ENCODE measurements at places on chromosomes 4 and X. TPM values are rescaled to one million over a fixed set of nuclear protein-coding genes. Genes with fewer than 3 reads are reported as not detected.

The TLR6 gene
- 1.2 TPM for total RNA-seq

The TMEM271 gene
- total RNA-seq, result 15.9 TPM

GRCh38 chr4:136036744-136037143 is 1495.5 kb downstream of the PCDH18 start:
- no peak for DNase-seq

DNA sequence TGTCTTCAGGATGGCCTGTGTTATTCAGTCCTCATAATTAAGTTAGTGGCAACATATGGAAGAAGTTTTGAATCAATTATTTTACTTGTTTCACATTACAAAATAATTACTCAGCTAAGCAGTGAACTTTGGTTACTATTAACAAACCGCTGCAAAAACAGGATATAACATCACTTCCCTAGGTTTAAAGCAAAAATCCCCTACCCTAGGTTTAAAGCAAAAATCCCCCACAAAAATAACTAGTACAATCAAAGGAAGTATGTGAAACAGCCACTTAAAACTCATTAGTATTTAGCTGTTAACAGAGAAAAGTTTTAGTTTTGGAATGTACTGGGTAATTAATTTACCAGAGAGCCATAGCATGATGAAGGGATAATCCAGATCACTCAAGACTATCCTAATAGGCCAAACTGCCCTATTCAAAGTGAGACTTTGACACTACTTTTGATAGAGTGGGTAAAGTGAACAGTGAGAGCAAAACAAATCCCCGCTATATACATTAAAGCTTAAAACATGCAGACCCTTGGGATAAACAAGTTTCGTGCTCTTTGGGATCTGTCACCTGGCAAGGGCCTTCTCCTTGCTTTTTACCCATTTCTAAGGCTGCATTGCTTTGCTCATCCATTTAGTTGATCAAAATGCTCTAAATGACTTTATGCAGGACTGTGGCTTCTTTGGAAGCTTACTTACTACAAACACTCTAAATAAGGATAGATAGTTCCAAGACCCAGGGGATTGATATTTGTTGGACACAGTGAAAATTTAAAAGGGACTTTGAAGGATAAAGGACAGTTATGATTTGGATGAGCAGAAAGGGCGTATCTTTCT is 36.4 kb upstream of the GPR174 start:
- no peak for DNase-seq

DNA sequence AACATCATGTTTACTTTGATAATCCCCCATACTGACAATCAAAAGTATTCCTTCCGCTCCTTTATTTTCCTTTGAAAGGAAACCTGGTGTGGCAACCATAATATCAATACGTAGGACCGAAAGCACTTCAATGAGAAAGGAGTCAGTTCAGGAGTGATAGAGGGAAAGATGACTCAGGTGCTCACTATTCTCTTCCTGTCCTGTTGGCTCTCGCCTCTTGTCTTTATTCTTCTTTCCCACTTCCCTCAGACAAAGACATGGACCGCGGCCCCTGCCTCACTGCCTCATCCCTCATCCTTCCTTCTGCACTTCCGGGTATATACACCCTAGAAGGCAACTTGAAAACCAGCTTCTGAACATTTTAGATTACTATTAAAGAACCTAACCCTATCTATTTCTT is 49.8 kb upstream of the TNIP3 start:
- no peak for DNase-seq

DNA sequence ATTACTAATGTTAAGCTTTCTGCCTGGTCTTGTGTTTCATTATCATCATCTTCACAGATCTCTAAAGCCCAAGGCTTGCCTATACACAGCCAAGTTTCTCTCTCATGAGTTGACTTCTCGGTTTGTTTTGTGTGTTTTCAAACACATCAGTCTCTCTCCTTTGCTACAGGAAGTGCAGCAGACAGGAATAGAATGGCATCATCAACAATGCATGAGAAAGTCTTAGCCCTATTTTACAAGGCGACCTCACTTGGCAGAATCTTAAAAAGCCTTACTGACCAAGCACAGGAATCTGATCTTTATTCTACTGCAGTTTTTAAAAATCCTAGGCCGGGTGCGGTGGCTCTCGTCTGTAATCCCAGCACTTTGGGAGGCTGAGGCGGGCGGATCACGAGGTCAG is 36.8 kb downstream of the CC2D2A start:
- no peak for DNase-seq

DNA sequence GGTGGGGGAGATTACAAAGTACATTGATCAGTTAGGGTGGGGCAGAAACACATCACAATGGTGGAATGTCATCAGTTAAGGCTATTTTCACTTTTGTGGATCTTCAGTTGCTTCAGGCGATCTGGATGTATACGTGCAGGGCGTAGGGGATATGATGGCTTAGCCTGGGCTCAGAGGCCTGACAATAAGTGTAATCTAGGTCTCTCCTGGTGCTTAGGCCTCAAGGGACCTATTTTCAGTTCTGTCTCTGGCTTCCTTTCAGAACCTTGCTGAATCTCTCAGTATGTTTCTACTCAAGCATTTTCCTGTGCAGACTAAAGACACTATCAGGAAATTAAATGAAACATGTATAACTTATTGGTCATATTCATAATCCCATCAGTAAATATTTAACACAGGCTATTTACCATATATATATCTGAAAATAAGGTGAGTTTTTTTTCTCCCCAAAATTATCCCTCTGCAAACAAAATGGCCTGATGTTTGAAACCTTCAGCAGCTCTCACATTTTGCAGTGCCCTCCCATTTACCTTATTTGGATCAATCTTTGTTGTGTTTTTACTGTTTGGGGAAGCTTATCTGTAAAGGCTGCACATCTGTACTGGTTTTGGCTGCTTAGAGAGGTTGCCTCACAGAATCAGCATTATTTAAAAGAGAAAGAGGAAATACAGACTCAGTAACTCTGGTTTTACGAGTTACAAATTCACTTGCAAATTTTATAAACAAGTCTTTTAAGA is 2.3 kb upstream of the ZCCHC4 start:
- no peak for DNase-seq

GRCh38 chr4:38086151-38086848 is 126.1 kb downstream of the PTTG2 start:
- no peak for DNase-seq

DNA sequence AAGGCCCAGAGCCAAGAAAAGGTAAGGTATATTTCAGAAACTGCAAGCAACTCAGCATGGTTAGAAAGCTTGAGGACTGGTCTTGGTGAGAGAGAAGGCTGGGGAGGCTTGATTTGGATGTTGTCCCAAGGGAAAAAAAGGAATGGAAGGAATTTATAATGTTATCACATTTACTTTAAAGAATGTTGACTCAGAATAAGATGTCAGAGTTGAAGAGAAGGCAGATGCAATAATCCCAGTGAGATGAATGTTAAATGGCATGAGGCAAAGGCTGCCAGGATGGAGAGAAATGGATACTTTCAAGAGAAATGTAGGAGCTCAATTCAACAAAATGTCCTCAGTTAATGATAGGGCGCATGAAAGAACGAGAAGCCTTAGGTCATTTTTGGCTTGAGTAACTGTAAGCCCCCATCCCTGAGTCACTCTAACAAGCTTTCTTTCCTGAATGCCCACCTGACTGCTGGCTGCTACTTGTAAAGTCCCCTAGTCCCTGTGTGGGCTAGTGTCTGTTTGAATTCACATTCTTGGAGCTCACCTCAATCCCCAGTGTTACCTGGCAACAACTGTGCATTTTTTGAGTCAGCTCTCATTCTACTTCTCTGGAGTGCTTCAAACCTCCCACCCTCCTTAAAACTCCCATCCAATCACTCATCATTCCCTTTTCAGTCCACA is 103.0 kb upstream of the TAPT1 start:
- DNase-seq, result no peak

- DNase-seq, result no peak
Measured at GRCh38 chrX:11540532-11541377, 125.0 kb downstream of the ARHGAP6 start.

- no peak for DNase-seq
Measured at GRCh38 chr4:81740487-81740886, 268.8 kb upstream of the RASGEF1B start.
